ENCODE measurements at places on chromosomes 3 and 15. TPM values are rescaled to one million over a fixed set of nuclear protein-coding genes. Genes with fewer than 3 reads are reported as not detected.

Gene CTXN2
- total RNA-seq: not detected

Gene MLF1
- total RNA-seq: 7.1 TPM

Gene RBPMS2
- total RNA-seq: 4.5 TPM

Gene FBN1
- total RNA-seq: 46.9 TPM

Gene FANCD2OS
- not detected for total RNA-seq

Gene FEZF2
- total RNA-seq: not detected

Gene WDR72
- 3.2 TPM for total RNA-seq

Gene AGBL1
- total RNA-seq: 6.5 TPM

Gene ARGFX
- not detected for total RNA-seq

Gene GASK1A
- 3.9 TPM for total RNA-seq

Gene PLAAT1
- total RNA-seq: 0.96 TPM

Gene SH3GL3
- 3.4 TPM for total RNA-seq

Gene HACD2
- 47.2 TPM for total RNA-seq

Gene AGTR1
- 7.8 TPM for total RNA-seq

Gene PDZRN3
- total RNA-seq: 23.9 TPM

Gene PLS1
- 26.0 TPM for total RNA-seq

Gene ALDH1A2
- 27.3 TPM for total RNA-seq

Gene IGSF10
- 32.4 TPM for total RNA-seq

Gene ITIH1
- not detected for total RNA-seq

Gene C3orf49
- total RNA-seq: not detected

Gene SLC2A2
- total RNA-seq: not detected

Gene SCAANT1
- total RNA-seq: not detected

Gene NR1I2
- total RNA-seq: not detected

Gene ACKR2
- total RNA-seq: 5.2 TPM

Gene CEP152
- total RNA-seq: 4.2 TPM

Gene P2RY13
- 8.2 TPM for total RNA-seq

Gene CA12
- 6.7 TPM for total RNA-seq

Gene PIGB
- total RNA-seq: 8.6 TPM

Gene DUOX1
- total RNA-seq: 327 TPM

Gene CDC25A
- 0.90 TPM for total RNA-seq
